ENCODE measurements at places on chromosomes 6 and 20. TPM values are rescaled to one million over a fixed set of nuclear protein-coding genes. Genes with fewer than 3 reads are reported as not detected.

The TPD52L2 gene
- polyA plus RNA-seq, result 142 TPM

The BPIFA1 gene
- not detected for polyA plus RNA-seq

The GHRH gene
- polyA plus RNA-seq, result not detected

The MEP1A gene
- not detected for polyA plus RNA-seq

The ARMH2 gene
- polyA plus RNA-seq, result 0.73 TPM

The POU5F1 gene
- not detected for polyA plus RNA-seq

The SLC22A7 gene
- 2.4 TPM for polyA plus RNA-seq

The RAET1L gene
- not detected for polyA plus RNA-seq

The PKIB gene
- polyA plus RNA-seq, result 26.2 TPM

The MARCKS gene
- 369 TPM for polyA plus RNA-seq

The HDAC2 gene
- 312 TPM for polyA plus RNA-seq

The AURKA gene
- 4.7 TPM for polyA plus RNA-seq
